ENCODE measurements at places on chromosomes 4 and X.

- DNase-seq = no peak
Observed at GRCh38 chr4:182519528-182519927, 276.3 kb downstream of the TENM3 start.

DNA sequence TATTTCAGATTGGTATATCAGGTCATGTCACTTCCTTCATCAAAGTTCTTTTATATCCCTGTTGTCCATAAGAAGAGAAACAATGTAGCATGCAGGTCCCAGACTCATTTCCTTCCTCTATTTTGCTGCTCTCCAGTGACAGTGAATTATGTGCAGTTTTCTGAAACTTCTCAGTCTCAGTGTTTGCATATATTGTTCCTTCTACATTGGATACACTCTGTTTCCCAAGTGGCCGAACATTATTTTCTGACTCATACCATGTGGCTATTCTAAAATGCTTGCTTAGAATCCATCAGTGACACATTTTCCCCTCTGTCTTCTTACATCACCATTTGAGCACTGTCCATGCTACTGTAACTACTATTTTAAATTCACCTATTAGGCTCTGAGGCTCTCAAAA lies 305.7 kb downstream of the PDHA2 start:
- peak; percentile 66 for DNase-seq

DNA sequence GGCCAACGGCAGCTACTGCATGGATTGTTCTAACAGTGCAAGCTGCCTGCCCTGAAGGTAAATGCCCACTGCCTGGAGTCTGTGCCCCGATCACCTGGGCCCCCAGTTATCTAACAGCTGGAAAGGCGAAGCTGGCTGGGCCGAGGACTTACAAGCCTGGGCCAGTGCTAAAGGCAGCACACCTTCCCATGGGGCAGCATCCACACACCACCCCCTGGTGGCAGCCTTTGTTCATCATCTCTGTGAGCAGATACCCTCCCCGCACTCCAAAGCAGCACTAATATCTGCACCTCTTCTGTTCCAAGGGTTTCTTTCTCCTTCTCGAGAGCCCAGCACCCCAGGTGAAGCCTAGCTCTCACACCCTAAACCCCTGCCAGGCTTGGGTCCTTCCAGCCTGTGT lies 7.6 kb downstream of the SLC2A9 start:
- no peak for DNase-seq

DNA sequence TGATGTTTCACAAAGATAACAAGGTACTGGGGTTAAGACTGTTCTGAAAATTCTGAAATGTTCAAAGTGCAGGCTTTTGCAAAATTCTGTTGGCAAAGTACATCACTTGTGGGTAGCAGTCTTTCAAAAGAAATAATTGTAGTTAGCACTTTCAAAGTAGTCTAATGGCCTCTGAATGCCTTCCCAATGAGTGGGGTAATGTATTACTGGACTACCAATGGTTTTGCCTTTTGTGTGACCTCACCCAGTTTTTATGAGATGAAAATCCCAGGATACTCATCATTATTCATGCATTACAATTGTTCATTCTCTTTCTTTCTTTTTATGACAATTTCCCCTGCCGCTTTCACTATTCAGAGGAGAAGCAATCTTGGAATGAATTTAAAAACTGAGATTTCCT lies 686.1 kb downstream of the GLUD2 start:
- no peak for DNase-seq

DNA sequence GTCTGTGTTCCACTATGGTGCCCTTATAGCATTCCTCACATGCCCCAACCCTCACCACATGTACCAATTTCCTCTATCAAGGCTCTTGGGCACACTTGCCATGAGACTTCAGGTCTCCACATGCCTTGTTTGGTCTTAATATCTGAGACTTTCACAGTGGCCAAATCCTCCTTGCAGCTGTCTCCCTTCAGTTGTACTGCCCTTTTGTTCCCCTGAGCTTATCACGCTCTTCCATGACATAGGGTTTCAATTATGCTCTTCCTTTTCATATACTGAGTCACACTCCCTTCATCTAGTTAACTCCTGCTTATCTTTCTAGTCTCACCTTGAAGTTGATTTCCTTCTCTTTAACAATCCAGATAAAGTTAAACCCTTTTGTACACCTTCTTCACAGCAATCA lies 212.9 kb downstream of the PDHA2 start:
- DNase-seq = no peak

DNA sequence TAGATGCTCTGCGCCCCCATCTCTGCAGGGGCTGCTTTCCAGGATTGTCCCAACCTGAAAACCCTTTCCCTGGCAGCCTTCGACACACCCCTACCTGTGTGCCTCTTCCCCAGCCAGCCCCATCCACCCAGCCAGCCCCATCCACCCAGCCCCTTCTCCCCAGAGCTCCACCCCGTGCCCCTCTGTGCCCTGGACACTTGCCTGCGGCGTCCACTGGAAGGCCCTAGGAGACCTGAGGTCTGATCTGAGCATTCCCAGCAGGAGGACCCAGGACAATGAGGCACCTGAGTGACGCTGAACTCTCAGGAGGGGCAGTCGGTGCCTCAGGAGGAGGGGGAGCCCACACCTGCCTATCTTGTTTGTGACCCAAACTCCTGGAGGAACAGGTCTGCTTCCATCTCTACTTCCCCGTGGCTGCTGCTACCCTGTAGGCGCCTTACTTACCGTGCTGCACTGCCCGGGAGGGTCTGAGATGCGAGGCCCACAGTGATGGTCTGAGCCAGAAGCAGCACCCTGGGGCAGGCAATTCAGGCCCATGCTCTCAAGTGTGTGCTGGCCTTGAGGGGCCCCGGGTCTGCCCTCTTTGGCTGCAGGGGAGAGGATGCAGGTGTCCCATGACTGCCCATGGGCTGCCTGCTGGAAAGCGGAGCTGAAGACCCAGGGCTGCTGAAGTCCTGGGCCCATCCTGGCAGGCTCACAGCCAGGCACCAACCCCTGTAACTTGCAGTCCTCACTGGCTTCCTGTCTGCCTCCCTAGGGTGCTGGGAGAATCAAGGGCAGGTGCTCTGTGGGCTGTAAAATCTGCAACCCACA lies 4.9 kb downstream of the LRPAP1 start:
- DNase-seq = no peak

DNA sequence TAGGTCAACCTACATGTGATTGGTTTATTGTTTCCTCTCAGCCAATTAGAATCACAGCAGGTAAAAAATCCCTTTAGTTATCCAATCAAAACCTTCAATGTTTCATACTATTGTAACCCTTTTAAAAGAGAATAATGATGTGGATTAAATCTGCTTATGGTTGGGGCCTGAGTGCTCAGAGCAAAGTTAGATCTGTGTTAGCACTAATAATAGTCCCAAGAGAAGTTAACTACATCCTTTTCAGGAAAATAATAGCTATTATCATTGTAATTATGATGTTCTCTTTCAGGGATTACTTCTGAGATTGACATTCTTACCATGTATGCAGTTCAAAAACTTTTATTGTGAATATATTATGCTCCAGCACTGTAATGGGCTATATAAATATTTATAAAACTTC lies 262.6 kb upstream of the ARX start:
- DNase-seq = no peak

GRCh38 chr4:107693132-107693531 lies 26.9 kb downstream of the PAPSS1 start:
- peak; percentile 21 for DNase-seq

- DNase-seq = no peak
Observed at GRCh38 chr4:141933978-141934377, 297.6 kb downstream of the IL15 start.

DNA sequence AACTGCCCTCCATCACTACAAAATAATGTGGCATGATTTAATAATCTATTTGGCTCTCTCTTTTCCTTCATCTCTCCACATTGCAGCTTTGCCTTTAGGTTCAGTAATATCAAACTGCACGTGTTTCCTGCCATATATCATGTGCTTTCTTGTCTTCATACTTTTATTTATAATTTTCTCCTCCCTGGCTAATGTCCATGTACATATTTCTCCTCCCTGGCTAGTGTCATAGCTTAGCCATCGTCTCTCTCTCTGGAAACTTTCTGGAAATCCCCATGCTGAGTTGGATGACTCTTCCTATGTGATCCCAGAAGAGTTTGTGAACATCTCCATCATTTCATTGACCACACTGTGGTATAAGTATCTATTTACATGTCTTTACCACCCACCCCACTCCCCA lies 21.3 kb upstream of the PDGFC start:
- no peak for DNase-seq

All from amniotic epithelial cell (primary cell).